ENCODE measurements at places on chromosomes 7 and 10. TPM values are rescaled to one million over a fixed set of nuclear protein-coding genes. Genes with fewer than 3 reads are reported as not detected.

Gene NPSR1
- not detected for total RNA-seq

Gene DKK1
- total RNA-seq = 315 TPM

Gene ERVW-1
- not detected for total RNA-seq

GRCh38 chr7:155758348-155758747, 53.9 kb downstream of the SHH start:
- no peak for DNase-seq

Gene SORBS1
- 3.4 TPM for total RNA-seq

DNA sequence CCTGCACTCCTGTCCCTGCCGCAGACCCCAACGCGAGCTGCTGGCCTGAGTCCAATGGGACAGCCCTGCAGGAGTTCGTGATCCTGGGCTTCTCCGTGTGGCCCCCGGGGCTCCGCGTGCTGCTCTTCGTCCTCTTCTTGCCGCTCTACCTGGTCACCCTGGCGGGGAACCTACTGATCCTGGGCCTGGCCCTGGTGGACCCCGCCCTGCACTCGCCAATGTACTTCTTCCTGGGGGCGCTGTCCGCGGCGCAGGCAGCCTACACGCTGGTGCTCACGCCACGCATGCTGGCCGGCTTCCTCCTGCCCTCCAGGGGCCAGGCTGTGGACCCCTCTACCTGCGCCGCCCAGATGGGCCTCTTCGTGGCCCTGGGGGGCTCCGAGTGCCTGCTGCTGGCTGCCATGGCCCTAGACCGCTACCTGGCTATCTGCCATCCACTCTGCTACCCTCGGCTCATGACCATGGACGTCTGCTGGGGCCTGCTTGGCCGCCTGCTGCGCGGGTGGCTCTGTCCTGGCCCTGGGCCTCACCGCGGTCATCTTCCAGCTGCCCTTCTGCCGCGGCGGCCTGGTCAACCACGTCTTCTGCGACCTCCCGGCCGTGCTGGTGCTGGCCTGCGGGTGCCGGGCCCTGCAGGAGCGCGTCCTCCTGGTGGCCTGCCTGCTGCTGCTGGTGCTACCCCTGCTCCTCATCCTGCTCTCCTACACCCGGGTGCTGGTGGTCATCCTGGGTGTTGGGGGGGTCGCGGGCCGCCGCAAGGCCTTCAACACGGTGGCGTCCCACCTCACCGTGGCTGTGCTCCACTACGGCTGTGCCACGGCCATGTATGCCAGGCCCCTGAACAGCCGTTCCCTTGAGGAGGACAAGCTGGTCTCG, 71.7 kb downstream of the RBAK start:
- DNase-seq = no peak

GRCh38 chr7:139753081-139753692, 24.6 kb downstream of the HIPK2 start:
- DNase-seq = no peak

DNA sequence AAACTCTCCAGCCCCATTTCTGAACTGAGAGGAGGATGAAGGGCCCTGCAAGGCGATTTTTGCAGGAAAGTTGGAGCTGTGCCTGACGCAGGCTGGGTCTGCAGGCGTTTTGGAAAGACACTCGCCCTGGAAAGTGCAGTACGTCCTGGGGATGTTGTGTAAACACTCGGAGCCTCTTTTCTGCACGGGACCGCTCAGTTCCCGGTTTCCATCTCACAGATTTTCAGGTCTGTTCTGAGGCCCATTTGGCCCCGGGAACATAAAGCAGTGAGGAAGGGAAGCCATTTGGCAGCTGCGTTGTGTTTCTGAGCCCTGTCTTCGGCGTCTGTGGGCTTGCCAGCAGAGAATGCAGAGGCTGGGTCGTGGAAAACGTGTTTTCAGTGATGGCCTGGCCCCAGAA, 655.0 kb upstream of the MGMT start:
- no peak for DNase-seq

DNA sequence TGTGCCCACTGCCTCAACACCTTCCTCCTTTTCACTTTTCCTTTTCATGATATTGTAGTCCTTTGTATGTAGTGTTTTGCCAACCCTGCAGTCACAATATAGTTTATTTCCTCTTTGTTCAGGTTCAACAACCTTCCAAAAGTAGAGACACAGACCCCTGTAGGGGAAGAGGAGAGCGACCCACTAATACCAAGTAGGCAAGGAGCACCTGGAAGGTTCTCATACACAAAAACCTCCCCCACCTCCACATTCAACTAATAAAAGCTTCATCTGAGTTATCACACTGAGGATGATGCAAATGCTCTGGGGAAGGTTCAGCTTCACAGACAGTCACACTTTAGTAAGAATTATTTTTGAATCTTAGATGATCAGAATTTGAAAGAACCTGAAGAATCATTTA, 41.6 kb downstream of the PIK3AP1 start:
- no peak for DNase-seq

Gene ARHGEF35
- total RNA-seq = 17.4 TPM

Gene ITGB8
- total RNA-seq = 2.4 TPM

GRCh38 chr10:51659344-51659743, 40.1 kb downstream of the CSTF2T start:
- DNase-seq = no peak

Gene AOC1
- total RNA-seq = 0.37 TPM

- DNase-seq = no peak
These were observed 77.5 kb upstream of the CXCL12 start for GRCh38 chr10:44462338-44462914.

GRCh38 chr10:29585488-29585976, 49.2 kb downstream of the SVIL start:
- DNase-seq = no peak

Gene MRC1
- 0.37 TPM for total RNA-seq

Gene CHAT
- not detected for total RNA-seq

GRCh38 chr10:24793648-24794379, 70.1 kb upstream of the ARHGAP21 start:
- no peak for DNase-seq

Gene ZDHHC6
- 88.5 TPM for total RNA-seq

DNA sequence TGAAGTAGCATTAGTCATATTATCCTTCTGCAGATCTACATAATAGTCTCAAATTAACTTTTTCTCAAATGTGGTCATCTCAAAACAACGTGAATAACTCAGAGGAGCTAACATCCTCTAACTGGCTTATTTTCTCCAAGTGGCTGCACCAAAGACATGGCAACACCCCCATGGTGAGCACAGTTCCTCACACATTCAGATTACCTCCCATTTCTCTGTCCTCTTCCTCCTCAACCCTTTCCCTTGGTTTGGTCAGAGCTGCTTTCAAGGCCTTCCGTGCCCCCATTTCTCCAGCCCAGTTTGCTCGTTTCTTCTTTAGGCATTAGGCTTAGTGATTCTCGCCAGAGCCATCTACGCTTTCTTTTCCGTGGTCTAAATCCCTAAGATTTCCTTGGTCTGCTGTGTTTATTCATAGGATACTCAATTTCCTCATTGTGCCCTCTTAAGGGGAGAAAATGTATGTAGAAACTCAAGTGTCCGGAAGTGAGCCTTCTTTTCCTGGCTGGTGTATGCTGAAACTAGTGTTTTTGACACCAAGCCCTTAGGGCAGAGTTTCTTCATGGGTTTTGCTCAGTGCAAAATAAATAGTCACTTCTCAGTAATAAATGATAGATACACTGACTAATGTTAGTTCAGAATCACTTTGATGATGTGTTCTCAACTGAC, 2.6 kb downstream of the MET start:
- no peak for DNase-seq

- DNase-seq = no peak
These were observed 3.0 kb downstream of the FAM204A start for GRCh38 chr10:118339111-118339510.

- DNase-seq = peak; percentile 51
These were observed 43.5 kb downstream of the PRTFDC1 start for GRCh38 chr10:24908793-24909423.

Gene LBX1
- not detected for total RNA-seq

GRCh38 chr10:32156031-32156495, 99.8 kb upstream of the KIF5B start:
- DNase-seq = no peak

- no peak for DNase-seq
These were observed 97.5 kb downstream of the TCF7L2 start for GRCh38 chr10:113047605-113047962.

DNA sequence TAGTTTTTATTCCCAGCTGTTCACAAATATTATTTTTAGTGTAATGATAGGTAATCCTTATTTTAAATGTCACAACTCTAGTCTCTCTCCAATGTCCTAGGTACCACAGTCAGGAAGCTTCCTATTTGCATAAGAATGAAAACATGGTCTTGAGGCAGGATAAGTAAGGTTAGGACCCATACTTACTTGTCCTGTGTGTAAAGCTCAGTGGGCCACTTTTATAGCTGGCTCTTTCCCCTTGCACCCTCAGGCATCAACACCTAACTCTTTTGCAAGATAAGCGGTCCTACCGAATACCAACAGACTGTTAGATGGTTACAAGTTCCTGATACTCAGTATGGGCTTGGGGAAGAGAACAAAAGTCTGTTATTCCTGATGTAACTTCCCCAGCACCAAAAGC, 986.9 kb downstream of the NRG3 start:
- DNase-seq = no peak

Gene STRIP2
- 10.8 TPM for total RNA-seq

DNA sequence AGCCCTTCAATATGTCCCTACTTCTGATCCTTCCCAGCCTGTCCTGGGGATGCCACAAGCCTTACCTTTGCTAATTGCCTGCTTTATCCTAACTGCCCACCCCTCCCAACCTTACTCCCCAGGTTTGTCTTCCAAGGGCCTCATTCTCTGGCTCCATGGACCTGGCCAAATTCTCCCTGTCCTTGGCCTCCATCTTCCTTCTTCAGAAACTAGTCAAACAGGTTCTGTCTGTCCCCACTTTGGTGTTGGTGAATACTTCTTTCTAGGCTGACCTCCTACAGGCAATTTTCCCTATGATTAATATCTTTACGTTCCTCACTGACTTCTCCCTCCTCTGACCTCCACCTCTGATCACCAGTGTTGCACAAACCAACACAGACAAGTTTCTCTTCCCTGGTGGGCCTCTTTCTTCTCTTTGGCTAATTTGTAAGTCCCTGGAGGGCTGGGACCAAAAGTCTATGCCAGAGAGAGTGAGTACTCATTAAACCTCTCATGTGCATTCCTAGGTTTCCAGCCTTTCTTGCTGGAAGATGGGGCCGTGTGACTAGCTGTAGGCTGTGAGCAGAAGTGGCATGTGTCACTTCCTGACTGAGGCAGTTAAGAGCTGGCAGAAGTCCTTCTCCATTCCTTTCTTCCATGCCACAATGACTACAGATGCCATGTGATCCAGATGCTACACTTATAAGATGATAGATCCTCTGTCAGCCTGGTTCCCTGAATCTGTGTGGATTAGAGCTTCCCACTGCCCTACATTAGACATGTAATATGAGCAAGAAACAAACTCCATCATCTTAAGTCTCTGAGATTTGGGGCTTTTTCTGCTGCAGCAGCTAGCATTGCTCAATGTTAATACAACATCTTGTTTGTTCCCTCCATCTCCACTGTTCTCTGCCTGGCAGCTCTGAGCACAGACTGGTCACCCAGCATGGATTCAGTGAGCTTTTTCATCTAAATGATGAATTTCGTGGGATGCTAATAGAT, 382.7 kb downstream of the RPS24 start:
- DNase-seq = no peak

GRCh38 chr7:157493776-157494175, 157.0 kb downstream of the DNAJB6 start:
- no peak for DNase-seq

DNA sequence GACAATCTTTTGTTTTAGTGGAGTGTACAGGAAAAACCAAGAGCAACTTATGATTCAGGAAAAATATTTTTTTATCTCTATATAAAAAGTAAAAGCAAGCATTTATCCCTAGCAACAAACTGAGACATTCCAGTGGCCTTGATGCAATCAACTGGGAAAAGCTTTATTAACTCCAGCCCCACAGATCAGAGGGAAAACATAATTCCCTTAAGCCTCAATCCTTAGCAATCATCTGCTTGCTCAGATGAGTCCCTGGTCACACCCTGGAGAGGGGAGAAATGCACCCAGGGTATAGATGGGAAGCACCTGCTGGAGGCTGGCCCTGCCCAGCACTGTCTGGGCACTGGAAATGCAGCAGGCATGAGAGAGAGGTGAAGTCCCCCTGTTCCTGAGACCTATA, 636.6 kb downstream of the TNS3 start:
- DNase-seq = no peak

DNA sequence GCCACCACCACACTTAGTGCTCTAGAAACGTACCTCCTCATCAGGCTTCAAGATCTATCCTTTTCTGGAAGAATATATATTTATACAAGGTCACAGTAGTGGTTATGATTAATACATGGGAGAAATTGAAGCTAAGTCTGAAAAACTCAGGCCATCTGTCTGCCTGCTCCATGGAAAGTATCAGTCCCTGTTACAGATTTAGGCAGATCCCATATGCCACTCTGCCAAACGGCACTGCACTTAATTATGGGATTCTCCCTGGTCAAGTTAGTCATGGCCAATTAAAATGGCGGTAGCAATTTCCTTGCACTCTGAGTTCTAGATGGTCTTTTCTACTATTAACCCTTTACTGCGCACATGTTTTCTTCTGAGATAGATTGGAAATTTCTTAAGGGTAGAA, 740.0 kb downstream of the SUGCT start:
- DNase-seq = no peak

Gene UPK3B
- 2.3 TPM for total RNA-seq

DNA sequence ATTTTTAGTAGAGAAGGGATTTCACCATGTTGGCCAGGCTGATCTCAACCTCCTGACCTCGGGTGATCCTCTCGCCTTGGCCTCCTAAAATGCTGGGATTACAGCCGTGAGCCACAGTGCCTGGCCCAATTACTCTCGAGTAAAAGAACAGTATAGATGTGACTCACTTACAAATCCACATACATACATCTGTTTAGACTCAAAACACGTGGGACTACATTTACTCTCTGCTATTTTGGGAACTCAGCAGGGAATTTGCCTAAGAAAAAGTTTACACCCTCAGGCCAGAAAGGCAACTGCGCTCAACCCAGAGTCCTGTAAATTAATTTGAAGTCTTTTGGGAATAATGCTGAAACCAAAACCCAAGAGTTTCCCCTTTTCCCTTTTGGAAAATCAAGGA, 289.7 kb downstream of the KLF6 start:
- DNase-seq = no peak

GRCh38 chr10:48523212-48523819, 81.6 kb downstream of the ARHGAP22 start:
- DNase-seq = peak; percentile 19

DNA sequence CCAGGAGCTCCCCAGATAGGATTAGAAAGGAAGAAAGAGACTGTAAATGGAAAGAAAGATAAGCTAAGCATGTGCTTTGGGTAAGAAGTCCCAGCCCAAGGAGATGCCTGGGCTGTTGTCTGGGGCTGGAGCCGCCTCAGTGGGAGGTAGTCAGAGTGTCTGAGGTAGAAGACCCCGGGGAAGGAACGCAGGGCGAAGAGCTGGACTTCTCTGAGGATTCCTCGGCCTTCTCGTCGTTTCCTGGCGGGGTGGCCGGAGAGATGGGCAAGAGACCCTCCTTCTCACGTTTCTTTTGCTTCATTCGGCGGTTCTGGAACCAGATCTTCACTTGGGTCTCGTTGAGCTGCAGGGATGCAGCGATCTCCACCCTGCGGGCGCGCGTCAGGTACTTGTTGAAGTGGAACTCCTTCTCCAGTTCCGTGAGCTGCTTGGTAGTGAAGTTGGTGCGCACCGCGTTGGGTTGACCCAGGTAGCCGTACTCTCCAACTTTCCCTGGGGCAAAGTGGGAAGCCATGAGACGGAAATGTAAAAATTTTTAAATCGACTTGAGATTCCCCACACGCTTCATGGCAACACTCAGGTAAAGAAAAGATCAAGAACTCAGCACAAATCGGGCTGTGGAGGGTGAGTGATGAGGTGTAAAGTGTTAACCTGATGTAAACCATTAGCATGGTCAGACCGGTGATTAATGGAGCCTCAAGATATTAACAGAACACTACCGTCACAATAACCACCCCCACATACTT, 1.3 kb downstream of the HOXA1 start:
- DNase-seq = no peak

Gene GHRHR
- total RNA-seq = not detected
